Dorsolateral prefrontal cortex (tissue), 122 donors: ENCODE measurements at places on chromosomes 6 and 20. TPM values are rescaled to one million over a fixed set of nuclear protein-coding genes. Genes with fewer than 3 reads are reported as not detected.

Gene ZSCAN12
- total RNA-seq, result 7.5 TPM

Gene GCNT2
- 7.4 TPM for total RNA-seq

Gene TRAPPC3L
- not detected for total RNA-seq

Gene SLC22A7
- 1.2 TPM for total RNA-seq

Gene FGD2
- total RNA-seq, result 24.6 TPM

Gene C6orf163
- 6.1 TPM for total RNA-seq

Gene C20orf144
- not detected for total RNA-seq

Gene CPXM1
- total RNA-seq, result 0.48 TPM

Gene SIRPB2
- total RNA-seq, result 5.3 TPM

Gene SLC22A2
- not detected for total RNA-seq

Gene SPATA25
- total RNA-seq, result 6.0 TPM

Gene ELOVL4
- 33.9 TPM for total RNA-seq

Gene ITPA
- total RNA-seq, result 23.7 TPM

Gene PLTP
- 54.5 TPM for total RNA-seq

Gene HLA-DMB
- 10.1 TPM for total RNA-seq

Gene HSPA12B
- 2.7 TPM for total RNA-seq

Gene ESR1
- 2.7 TPM for total RNA-seq

Gene CLPSL1
- total RNA-seq, result not detected

Gene PARD6B
- total RNA-seq, result 6.0 TPM

Gene OPRM1
- 23.4 TPM for total RNA-seq

Gene MYB
- total RNA-seq, result 0.66 TPM

Gene HCRTR2
- total RNA-seq, result 2.8 TPM

Gene WASF1
- total RNA-seq, result 104 TPM

Gene NOX3
- not detected for total RNA-seq

Gene TUBB2B
- total RNA-seq, result 371 TPM

Gene DEFB132
- total RNA-seq, result not detected

Gene RAET1L
- not detected for total RNA-seq

Gene IRF4
- total RNA-seq, result 0.11 TPM

Gene TGIF2
- total RNA-seq, result 2.7 TPM

Gene TPBG
- 23.7 TPM for total RNA-seq

Gene C6orf58
- total RNA-seq, result not detected

Gene SLPI
- total RNA-seq, result 21.0 TPM

Gene WFDC2
- total RNA-seq, result 12.9 TPM

Gene BCAS1
- 146 TPM for total RNA-seq

Gene HLA-DOB
- 2.1 TPM for total RNA-seq

Gene MUC21
- not detected for total RNA-seq

Gene RAB44
- total RNA-seq, result not detected

Gene PSORS1C1
- total RNA-seq, result 3.5 TPM

Gene MEP1A
- total RNA-seq, result 0.32 TPM

Gene DPPA5
- not detected for total RNA-seq
